ENCODE measurements at places on chromosomes 3 and 15. TPM values are rescaled to one million over a fixed set of nuclear protein-coding genes. Genes with fewer than 3 reads are reported as not detected.

TGM4 gene
- polyA plus RNA-seq: 0.18 TPM

EFCAB12 gene
- polyA plus RNA-seq: 5.9 TPM

DNA sequence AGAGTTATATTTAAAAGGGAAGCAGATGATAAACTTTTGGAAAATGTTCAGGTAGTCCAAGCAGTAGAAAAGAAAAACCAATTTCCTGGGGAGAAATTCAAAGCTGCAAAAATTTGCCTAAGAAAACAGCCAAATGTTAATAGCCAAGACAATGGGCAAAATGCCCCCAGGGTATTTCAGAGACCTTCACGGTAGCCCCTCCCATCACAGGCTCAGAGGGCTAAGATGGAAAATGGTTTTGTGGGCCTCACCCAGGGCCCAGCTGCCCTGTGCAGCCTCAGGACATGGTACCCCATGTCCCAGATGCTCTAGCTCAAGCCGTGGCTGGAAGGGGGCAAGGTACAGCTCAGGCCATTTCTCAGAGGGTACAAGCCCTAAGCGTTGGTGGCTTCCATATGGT is 391.0 kb downstream of the ZIC4 start:
- no peak for DNase-seq

GRCh38 chr3:30097022-30097650 is 509.3 kb upstream of the TGFBR2 start:
- DNase-seq: no peak

GRCh38 chr3:45986303-45986982 is 9.2 kb downstream of the FYCO1 start:
- no peak for DNase-seq

DNA sequence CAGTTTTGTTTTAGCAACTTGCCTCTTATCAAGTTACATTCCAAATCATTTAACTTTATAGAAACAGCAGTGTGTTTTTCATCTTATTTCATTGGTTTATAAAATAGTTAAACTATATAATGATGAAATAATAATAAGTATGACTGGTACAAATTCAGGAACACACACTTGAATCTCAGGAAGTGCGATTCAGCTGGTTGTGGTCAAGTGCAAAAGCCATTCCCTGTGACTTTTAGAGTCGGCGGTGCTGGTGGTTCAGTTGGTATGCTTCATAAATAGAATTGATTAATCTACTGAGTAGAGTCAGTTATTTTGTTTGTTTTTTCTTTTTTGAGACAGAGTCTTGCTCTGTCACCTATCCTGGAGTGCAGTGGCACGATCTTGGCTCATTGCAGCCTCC is 22.7 kb downstream of the SACM1L start:
- no peak for DNase-seq

Measured in left kidney (tissue), 8 donors.